ENCODE measurements at places on chromosomes 6 and 20.

- no peak for DNase-seq
Observed at GRCh38 chr6:87919416-87919815, 128.2 kb upstream of the SPACA1 start.

GRCh38 chr6:117288083-117288715 is 22.8 kb downstream of the VGLL2 start:
- no peak for DNase-seq

DNA sequence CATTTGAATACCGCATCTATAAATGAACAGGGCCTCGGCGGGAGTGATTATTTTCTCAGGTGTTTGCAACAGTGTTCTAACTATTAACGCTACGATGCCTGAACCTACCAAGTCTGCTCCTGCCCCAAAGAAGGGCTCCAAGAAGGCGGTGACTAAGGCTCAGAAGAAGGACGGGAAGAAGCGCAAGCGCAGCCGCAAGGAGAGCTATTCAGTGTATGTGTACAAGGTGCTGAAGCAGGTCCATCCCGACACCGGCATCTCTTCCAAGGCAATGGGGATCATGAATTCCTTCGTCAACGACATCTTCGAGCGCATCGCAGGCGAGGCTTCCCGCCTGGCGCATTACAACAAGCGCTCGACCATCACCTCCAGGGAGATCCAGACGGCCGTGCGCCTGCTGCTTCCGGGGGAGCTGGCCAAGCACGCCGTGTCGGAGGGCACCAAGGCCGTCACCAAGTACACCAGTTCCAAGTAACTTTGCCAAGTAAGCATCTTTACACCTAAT is 70.9 kb downstream of the HFE start:
- DNase-seq = peak; percentile 76

DNA sequence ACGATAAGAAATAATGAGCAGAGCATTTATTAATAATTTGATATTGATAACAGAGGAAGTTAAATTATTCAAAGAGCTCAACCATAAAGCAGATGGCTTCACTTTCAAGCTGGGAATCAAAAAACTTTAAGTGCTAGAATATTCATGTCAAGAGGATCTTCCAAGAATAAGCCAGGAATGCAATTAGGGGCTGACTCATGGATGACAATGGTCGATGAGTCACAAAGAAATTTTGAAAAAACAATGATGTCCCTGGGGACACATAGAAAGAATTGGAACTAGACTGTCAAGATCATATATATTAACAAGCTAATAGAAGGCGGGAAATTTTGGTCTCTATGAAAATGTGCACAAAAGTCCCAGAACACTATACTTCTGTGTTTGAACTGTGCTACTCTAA is 304.1 kb downstream of the LAMA2 start:
- no peak for DNase-seq

GRCh38 chr6:143337201-143337949 is 113.1 kb downstream of the ADAT2 start:
- peak; percentile 38 for DNase-seq

GRCh38 chr6:156017838-156018237 is 562.2 kb upstream of the NOX3 start:
- DNase-seq = no peak

DNA sequence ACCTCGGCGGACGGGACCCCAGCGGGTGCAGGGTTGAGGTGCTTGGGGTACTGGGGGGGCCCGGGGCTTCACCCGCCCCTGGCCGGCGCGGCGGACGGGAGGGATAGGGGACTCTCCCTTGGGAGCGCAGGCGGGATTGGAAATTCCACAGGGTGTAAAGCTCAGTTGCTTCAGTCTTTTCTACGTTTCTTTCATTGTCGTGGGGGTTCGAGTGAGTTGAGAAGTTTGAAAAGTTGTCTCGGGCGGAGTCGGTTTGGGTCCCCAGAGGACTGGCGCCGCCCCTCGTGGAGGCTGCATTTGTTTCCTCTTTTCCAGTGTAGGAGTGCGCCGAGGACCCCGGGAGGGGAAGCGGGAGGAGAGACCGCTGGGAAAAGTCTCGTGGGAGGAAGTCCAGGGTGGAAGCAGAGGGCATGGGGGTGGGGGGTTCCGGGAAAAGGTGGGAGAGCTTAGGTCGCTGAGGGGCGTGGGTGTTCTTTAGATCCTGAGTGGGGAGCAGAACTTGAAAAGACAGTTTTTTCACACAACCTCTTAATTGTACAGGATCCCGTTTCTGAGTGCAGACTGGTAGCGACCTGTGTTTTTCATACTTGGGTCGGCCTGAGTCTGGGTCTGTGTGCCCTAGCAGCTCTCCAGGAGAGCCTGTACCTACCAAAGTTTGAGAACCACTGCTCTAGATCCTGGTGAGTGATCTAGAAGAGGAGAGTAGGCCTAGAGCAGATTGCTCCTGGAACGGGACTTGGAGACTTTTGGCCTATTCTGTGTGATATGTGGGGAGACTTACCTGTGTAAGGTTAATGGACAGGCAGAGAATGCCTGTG is 495 bp downstream of the FAM83B start:
- no peak for DNase-seq

DNA sequence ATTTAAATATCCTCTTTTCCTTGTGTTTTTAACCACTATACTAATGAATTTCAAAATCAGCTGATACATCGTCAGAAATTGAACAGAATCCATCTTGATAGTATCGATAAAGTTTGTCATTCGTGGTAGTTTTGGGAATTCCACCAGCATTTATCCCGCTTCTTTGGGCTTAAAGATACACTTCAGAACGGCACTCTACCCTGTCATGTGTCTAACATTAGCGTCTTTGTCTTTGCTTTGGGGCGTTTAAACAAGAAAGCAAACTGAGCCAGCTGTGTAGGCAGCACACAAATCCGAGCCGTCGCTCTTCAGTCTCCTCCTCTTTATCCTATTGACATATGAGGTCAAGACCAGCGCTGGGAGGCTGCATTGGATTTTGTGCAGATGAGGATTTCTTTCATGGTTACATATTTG is 27.5 kb upstream of the NHSL1 start:
- no peak for DNase-seq

DNA sequence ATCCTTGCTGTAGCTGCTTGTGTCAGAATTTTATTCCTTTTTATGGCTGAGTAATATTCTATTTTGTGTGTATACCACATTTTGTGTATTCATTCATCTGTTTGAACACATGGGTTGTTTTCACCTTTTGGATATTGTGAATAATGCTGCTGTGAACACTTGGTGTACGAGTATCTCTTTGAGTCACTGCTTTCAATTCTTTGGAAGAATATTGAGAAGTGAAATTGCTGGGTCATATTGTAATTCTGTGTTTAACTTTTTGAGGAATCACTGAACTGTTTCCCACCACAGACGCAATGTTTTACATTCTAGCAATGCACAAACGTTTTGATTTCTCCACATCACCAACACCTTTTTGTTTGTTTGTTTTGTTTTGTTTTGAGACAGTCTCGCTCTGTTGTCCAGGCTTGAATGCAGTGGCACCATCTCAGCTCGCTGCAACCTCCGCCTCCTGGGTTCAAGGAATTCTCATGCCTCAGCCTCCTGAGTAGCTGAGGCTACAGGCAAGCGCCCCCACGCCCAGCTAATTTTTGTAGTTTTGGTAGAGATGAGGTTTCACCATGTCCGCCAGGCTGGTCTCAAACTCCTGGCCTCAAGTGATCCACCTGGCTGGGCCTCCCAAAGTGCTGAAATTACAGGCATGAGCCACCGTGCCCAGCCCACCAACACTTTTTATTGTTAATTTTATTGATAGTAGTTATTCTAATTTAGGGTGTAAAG is 21.7 kb downstream of the CPXM1 start:
- no peak for DNase-seq
